Endothelial cell (in vitro differentiated cells): ENCODE measurements at places on chromosomes 6 and 20.

DNA sequence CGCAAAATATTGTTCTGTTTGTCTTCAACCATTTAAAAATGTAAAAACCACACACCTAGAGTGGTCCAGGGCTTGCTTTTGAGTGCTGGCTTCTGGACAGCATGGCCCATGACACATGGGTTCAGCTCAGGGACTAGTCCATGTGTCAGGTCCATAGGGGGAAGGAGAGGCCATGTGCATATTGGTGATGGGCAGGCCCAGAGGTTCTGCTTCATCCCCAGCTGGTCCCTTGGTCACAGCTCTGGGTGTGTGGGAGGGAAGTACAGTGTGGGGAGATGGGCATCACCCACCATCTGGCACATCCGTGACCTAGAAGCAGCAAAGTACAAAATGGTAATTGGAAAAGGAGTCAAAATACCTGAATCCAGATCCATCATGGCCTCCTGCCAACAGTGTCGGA lies 50.7 kb downstream of the STK35 start:
- H3K27me3 ChIP-seq, result peaks cover 2% of the 10 kb centered on the region
- peaks cover 8% of the 10 kb centered on the region for H3K36me3 ChIP-seq
- peaks cover 16% of the 10 kb centered on the region for H3K4me1 ChIP-seq

- H3K4me3 ChIP-seq, result no peak overlapping the region
- peak overlapping the region; percentile 38 for H3K27ac ChIP-seq
- no peak for DNase-seq
- peaks cover 9% of the 10 kb centered on the region for H3K27me3 ChIP-seq
These were observed 8.2 kb downstream of the PPP1R14C start for GRCh38 chr6:150150821-150151646.

DNA sequence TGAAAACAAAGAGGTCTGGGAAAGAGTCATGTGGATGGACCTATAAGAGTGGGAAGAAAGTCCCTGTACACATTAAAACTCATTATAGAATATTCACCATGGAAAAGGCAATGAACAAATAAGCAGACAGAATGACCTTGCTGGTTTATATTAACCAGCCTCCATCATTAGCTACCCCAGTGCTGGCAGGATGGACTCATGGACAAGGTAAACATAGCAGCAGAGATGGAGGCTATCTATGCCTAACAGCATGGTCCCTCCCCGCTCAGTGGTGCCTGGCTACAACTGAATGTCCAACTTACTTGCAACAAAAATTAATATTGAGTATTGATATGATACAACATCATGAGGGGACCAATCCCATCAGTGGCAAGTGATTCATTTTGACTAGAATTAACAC lies 4.5 kb upstream of the ZKSCAN3 start:
- H3K36me3 ChIP-seq, result no peaks in the 10 kb centered on the region
- H3K4me3 ChIP-seq, result no peak overlapping the region
- DNase-seq, result no peak
- H3K27me3 ChIP-seq, result no peaks in the 10 kb centered on the region
- no peak overlapping the region for H3K27ac ChIP-seq
- H3K4me1 ChIP-seq, result peaks cover 13% of the 10 kb centered on the region

DNA sequence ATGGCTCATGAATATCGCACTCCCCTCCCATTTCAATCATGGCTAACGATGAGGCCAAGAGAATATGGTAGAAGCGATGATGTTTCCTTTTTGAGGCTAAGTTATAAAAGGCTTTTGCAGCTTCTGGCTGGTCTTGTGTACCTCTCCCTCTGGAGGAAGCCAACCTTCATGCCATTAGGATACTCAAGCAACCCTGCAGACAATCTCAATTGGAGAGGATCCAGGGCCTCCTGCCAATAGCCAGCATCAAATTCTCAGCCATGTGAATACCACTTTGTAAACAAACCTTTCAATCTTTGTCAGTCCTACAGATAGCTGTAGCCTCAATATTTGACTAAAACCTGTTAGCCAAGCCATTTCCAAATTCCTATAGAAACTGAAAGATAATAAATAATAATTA lies 738.4 kb downstream of the KIF16B start:
- no peak overlapping the region for H3K27ac ChIP-seq
- no peaks in the 10 kb centered on the region for H3K36me3 ChIP-seq
- H3K4me1 ChIP-seq, result no peaks in the 10 kb centered on the region
- H3K27me3 ChIP-seq, result no peaks in the 10 kb centered on the region
- H3K4me3 ChIP-seq, result no peak overlapping the region

- DNase-seq, result peak; percentile 94
- peaks cover 18% of the 10 kb centered on the region for H3K4me1 ChIP-seq
- peaks cover 6% of the 10 kb centered on the region for H3K36me3 ChIP-seq
- H3K4me3 ChIP-seq, result peak within 1 kb of the TSS; percentile 95
These were observed at the start of the genes ACOT8 and ZSWIM3 for GRCh38 chr20:45857114-45857881. ACOT8 (minus strand) TSS chr20:45857392; CDS start chr20:45857315, 77 bp downstream. ZSWIM3 (plus strand) TSS chr20:45857614; CDS start chr20:45857826, 212 bp downstream.

DNA sequence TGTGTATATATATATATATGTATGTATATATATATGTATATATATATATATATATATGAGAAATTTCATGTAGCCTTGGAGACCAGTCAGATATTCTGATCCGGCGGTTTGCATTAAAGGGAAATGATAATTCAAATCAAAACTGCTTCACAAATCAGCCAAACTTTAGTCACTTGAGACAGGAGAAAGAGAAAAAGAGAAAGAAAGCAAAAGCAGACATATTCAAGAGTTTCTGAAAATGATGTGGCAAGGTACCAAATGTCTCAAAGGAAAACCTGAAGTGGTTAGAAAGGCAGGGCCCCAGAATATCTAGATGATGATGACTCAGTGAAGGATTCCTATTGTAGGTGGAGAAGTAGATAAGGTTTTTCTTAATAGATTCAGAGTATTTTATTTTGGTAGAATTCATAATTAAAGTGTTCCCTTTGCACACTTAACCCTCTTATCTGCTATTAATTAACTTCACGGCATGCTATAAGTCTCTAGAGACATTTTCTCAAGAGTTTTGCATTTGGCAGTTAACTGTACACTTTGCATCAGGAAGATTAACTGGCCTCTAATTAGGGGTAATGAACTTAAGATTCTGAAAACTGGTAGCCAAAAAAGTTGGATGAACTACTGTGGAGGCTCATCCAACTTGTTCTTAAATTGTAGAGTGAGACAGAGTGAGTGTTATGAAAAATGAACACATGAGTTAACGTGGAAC lies 50.1 kb upstream of the ASF1A start:
- H3K27me3 ChIP-seq, result no peaks in the 10 kb centered on the region
- H3K4me1 ChIP-seq, result no peaks in the 10 kb centered on the region
- no peak for DNase-seq
- H3K36me3 ChIP-seq, result peaks cover 8% of the 10 kb centered on the region

DNA sequence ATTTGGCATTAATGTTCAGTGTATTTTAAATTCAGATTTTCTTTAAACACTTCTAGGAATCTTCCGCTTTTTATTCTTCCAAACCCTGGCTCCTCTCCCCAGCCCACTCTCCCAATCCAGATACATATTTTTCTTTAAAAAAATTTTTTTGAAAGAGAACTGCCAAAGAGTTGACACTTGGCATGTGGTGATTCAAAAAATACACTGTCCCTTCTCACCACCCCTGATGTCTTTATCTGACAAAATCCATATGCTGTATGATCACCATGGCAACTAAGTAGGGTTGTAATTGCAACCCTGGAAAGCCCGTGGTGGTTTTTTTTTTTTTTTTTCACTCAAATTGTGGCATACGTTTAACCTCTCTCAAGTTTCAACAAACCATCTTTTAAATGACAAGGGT lies 355.8 kb upstream of the SASH1 start:
- H3K4me3 ChIP-seq, result no peak overlapping the region
- H3K4me1 ChIP-seq, result peaks cover 3% of the 10 kb centered on the region
- H3K36me3 ChIP-seq, result no peaks in the 10 kb centered on the region

DNA sequence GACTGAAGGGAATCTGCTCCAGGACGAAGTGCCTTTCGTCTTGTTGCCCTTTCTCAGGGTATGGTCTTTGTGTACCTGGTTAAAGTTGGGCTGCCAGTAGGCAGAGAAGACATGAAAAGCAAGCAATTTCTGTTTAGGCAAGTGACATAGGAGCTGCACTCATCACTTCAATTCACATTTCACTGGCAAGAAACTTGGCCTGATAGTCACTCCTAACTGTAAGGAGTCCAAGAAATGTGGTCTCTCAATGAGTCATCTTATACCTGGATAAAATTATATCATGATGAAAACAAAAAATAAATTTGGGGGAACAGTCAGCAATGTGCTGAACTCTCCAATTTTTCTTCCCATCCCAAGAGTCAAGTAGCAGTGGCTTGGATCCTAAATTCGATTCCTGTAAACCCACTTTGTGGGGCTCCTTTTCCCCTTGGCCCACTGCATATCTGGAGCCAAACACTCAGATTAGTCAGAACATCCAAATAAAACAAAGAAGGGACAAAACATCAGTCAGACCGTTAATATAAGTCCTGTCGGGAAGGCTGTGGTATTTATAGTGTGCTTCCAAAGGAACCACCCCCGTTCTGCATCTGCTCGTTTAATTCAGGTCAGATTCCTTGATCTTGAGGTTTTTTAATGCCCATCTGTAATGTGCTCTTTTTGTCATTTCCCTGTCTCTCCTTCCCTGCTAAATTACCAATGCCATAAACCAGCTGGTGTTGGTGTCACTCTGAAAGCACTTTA lies 5.0 kb upstream of the GABRR1 start:
- peaks cover 6% of the 10 kb centered on the region for H3K4me1 ChIP-seq
- no peaks in the 10 kb centered on the region for H3K27me3 ChIP-seq
- H3K27ac ChIP-seq, result no peak overlapping the region
- peaks cover 3% of the 10 kb centered on the region for H3K36me3 ChIP-seq
- H3K4me3 ChIP-seq, result no peak overlapping the region

- DNase-seq, result no peak
- no peak overlapping the region for H3K27ac ChIP-seq
- peaks cover 15% of the 10 kb centered on the region for H3K4me1 ChIP-seq
- no peaks in the 10 kb centered on the region for H3K36me3 ChIP-seq
These were observed 135.5 kb downstream of the CDKAL1 start for GRCh38 chr6:20669571-20670314.

DNA sequence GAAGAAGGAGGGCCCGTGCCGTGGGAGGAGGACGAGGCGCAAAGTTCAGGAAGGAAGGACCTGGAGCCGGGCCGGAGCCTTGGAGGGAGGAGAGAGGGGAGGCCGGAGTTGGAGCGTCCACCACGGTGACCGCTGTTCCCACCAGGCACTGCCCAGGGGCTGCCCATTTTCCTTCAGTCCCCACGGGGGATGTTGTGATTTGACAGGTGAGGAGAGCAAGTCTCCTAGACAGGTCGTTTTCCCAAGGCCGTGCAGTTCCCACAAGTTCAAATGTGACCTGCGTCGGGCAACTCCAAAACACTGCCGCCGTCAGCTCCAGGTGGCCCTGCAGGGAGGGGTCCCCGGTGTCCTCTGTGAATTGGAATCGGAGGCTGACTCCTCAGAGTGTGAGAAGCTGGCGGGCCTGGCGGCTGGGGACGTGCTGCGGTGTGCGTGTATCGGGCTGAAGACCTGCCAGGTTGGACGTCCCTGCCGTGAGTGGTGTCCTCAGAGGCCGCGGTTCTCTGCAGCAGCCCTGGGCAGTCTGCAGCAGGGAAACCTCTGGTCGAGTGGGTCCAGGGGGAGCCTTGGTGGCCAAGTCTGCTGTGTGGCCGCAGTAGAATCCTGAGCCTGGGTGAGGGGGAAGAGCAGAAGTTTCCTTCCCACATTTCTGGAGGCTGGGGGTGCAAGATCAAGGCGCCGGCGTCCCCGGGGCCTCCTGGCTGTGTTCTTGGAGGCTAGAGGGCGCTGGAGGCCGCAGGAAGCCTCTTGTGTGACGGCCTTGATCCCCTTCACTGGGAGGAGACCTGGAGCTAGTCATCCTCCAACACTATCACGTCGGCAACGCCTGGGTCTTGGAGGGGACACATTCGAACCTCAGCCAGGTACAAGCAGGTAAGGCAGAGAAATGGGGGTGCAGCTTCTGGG lies 115.1 kb upstream of the FRMD1 start:
- peaks cover 16% of the 10 kb centered on the region for H3K27me3 ChIP-seq
- no peak overlapping the region for H3K27ac ChIP-seq
- no peaks in the 10 kb centered on the region for H3K4me1 ChIP-seq
- no peaks in the 10 kb centered on the region for H3K36me3 ChIP-seq

DNA sequence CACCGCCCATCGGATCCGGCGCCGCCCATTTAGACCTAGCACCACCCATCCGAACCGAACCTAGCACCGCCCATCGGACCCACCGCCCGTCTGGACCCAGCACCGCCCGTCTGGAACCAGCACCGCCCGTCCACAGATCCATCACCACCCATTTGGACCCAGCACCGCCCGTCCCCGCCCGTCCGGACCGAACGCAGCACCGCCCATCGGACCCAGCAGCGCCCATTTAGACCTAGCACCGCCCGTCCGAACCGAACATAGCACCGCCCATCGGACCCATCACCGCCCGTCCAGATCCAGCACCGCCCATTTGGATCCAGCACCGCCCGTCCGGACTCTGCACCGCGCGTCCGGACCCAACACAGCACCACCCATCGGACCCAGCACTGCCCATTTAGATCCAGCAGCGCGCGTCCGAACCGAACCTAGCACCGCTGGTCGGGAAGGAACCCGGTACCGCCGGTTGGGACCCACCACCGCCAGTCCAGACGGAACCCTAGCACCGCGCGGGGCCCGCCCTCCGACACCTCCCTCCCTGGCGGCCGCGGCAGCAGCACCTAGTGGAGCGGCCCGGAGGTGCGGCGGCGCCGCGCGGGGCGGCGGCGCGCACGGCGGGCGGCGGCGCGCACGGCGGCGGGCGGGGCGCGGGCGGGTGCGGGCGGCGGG lies 348 bp upstream of the AFDN start:
- H3K4me3 ChIP-seq, result peak overlapping the region; percentile 99
- peak; percentile 69 for DNase-seq
- peaks cover 24% of the 10 kb centered on the region for H3K4me1 ChIP-seq
- peak overlapping the region; percentile 72 for H3K27ac ChIP-seq
- peaks cover 20% of the 10 kb centered on the region for H3K27me3 ChIP-seq

- peaks cover 5% of the 10 kb centered on the region for H3K27me3 ChIP-seq
- peak; percentile 75 for DNase-seq
- peaks cover 3% of the 10 kb centered on the region for H3K36me3 ChIP-seq
- no peak within 1 kb of the TSS for H3K27ac ChIP-seq
- H3K4me1 ChIP-seq, result peaks cover 66% of the 10 kb centered on the region
- peak within 1 kb of the TSS; percentile 85 for H3K4me3 ChIP-seq
These were observed at the start of gene KCNK5 for GRCh38 chr6:39228992-39229767. KCNK5 (minus strand) TSS chr6:39229475; CDS start chr6:39229111, 364 bp downstream.

GRCh38 chr20:32984196-32984595 lies 20.0 kb downstream of the SUN5 start:
- DNase-seq, result no peak
- H3K4me1 ChIP-seq, result no peaks in the 10 kb centered on the region
- H3K36me3 ChIP-seq, result no peaks in the 10 kb centered on the region

DNA sequence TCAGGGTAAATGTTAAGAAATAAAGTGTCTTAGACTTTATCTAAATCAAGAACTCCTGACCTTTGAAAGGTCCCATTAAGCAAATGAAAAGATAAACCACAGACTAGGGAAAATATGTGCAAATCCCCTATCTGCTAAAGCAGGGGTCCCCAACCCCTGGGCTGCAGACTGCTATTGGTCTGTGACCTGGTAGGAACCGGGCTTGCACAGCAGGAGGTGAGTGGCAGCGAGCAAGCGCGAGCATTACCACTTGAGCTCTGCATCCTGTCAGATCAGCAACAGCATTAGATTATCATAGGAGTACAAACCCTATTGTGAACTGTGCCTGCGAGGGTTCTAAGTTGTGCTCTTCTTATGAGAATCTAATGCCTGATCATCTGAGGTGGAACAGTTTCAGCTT lies 42.4 kb downstream of the LCA5 start:
- no peak overlapping the region for H3K4me3 ChIP-seq
- no peaks in the 10 kb centered on the region for H3K36me3 ChIP-seq
- peaks cover 2% of the 10 kb centered on the region for H3K4me1 ChIP-seq
- peak; percentile 7 for DNase-seq
- no peak overlapping the region for H3K27ac ChIP-seq
